ENCODE measurements at places on chromosomes 12 and 14.

DNA sequence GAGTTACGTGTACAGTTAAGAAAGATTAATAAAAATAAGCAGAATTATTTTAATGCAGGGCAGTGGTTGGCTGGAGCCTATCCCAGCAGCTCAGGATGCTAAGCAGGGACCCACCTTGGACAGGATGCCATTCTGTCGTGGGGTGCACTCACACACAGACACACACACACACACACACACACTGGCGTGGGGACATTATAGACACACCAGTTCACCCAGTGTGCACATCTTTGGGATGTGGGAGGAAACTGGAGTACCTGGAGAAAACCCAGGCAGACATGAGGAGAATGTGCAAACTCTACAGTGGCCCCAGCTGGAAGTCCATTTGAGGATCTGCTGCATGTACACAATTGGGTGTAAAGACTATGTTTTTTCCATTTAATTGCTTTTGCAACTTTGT lies 12.8 kb upstream of the IFI27L2 start:
- no peak for DNase-seq

GRCh38 chr12:92363295-92364146 lies 217.9 kb upstream of the BTG1 start:
- DNase-seq: no peak

- DNase-seq: no peak
Observed at GRCh38 chr14:72177251-72177650, 245.0 kb downstream of the RGS6 start.

GRCh38 chr12:41441180-41441579 lies 253.1 kb downstream of the PDZRN4 start:
- DNase-seq: no peak

DNA sequence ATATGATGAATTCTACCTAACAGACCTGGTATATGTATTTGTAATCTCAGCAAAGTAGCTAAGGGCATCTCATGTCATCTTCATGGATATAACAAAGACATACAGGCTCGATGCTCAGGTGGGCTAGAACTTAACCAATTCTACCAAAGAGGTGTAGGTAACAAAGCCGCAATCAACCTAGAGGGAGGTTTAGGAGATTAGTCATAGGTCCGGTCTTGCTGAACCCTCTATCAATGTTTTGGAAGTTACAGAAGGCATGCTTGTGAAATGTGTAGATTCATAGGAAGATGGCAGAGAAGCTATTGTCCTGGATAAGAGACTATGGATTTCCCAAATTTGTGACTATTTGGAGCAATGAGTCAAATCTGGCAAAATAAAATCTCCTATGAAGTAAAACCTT lies 42.6 kb upstream of the SYCP3 start:
- no peak for DNase-seq

GRCh38 chr12:62738105-62738504 lies 196.8 kb downstream of the PPM1H start:
- DNase-seq: no peak
